NCI-H1436 treated with DMSO at 0.1 percent for 48 hours (cell line): ENCODE measurements at places on chromosomes 11 and 22.

DNA sequence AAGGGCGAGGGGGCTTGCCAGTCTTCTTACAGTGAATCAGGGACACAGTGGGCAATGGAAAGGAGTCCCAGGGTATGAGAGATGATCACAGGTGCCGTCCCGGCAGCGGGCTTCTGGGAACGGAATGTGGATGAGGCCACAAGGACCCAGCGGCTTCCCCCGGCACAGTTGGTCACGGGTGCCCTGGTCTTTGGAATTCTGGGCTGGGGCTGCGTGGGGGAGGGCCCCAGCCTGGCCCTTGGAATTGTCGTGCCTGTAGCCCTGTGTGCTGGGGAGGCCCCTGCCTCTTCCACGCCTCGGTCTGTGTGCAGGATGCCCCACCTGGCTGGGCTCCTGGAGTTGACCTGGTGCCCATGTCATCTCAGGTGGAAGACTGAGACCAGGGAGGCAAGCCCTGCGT is 76.6 kb downstream of the FBLN1 start:
- DNase-seq: no peak

DNA sequence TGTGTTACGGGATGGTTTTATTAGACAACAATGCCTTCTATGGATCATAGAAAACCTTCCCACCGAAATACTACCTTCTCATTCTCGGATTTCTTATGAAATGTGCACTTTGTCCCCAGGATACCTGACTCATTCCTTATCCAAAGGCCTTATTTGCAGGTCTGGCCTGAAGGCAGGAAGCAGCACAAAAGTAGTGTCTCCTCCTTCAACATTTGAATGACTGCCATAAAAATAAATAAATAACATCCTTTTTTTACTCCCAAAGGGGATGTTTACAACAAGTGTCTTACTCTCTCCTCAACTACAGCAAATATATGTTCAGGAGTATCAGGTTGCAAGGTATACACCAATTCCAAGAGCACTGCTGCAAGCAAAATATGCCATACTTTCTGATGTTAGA is 41.6 kb upstream of the PAK1 start:
- no peak for DNase-seq

DNA sequence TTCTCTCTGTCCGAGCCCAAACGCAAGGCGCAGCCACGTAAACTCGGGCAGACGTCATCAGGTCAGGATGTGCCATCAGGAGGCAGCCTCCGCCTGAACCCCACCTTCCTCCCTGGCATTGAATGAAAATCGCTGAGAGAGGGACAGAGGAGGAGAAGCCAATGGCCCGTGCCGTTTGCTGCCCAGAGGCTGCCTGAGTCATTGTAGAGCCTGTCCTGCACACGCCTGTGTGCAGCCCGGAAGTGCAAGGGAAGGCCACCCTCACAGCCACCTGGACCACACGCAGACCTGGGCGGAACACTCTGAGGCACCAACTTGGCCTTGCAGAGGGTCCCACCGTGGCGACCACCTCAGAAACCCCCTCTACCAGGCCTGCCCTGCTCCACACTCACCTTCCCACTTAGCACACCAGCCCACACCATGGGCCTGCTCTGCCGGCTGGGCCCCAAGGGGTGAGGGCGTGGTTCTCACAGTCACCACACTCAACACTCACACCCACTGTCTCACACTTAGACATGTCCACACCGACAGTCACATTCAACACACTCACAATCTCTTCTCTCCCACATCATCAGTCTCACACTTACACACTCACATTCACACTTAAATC is 9.1 kb downstream of the CHID1 start:
- no peak for DNase-seq

DNA sequence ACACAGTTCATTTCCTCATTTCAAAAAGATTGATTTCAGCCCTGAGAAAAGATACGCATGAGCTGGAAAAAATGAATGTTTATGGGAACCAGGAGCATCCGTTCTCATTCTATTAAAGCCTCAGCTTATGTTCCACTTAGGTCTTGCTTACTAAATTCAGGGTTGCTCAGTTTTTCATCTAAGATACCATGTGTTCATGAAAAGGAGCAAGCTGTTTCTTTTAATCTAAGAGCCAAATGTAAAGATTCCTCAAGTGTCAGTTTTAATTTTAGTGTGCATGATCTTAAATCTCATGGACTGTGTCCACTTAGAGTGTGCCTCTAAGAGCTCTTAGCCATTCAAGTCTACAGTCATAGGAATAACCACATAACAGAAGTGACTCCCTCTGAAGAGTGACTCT is 141.5 kb upstream of the ARHGAP42 start:
- DNase-seq: no peak

DNA sequence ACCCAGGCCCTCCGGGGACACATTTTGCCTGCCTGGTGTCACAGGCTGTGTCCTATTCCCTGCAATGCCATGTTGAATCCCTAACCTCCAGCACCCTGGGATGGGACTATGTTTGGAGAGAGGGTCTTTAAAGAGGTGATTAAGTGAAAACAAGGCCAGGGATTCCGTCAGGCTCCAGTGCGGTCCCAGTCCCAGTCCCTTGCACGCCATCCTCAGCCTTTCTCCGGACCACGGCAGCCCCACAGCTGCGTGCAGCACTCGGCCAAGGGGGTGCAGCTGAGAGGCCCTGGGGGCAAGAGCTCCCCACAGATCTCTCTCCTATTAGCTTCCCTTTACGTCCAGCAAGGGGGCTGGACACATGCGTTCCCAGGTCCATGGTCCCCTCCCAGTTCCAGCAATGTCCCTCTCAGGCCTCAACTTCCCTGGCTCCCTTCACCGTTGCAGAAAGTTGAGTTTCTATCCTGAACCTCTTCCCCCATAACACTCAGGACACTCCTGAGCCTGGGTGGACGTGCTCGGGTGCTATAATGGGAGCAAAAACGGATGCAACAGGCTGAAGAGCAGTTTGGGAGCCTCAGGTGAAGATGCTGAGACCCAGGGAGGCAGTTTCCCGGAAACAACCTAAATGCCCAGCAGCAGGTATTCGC is 1422.7 kb downstream of the BRD1 start:
- no peak for DNase-seq

- no peak for DNase-seq
These were observed 402.4 kb upstream of the DDI1 start for GRCh38 chr11:103633819-103634590.

- DNase-seq: no peak
These were observed 48.7 kb downstream of the LDLRAD3 start for GRCh38 chr11:35992548-35992947.

DNA sequence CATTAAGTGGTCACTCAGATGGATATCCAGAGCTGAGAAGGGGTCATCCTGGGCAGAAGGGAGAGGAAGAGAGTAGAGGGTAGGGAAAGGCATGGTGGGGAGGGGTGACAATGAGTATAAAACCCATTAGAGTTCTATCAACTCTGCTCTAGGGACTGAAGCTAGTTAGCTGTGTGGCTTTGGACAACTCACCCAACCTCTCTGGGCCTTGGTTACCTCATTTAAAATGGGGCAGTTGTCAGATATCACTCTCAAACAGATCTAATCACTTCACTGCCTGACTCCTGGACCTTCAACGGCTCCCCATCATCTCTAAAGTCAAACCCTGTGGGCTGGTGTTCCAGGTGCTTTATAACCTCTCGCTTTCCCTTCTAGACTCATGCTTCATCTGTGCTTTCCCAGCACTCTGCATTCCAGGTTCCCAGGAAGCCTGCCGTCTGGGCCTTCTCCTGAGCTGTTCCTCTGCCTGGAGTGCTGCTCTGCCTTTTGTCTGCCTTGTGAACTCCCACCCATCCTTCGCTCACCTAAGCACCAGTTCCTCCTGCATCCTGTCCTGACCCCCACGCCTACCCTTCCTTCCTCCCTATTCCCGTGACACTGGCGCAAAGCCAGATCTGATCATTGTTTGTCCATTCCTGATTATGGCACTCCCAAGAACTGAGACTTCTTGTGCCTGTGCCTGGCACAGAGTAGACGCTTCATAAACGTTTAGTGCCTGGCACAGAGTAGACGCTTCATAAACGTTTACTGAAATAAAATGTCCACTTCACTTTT is 22.3 kb upstream of the KCNJ11 start:
- no peak for DNase-seq

DNA sequence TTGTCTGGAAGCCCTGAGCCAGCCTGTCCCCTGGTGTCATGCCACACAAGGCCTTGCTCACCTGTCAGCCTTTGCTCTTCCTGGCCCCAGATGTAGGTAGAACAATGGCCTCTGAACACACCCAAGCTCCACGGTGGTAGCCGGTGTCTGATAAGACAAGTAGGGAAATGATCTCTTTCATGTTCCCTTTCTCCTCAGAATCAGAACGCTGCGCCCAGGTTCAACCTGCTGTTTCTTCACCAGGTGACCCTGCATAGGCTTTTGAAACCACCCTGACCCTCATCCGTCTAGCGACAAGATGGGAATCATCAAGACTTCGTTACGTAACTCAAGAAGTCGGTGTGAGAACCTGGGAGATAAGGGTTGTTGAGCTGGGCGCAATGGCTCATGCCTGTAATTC is 28.7 kb upstream of the YWHAH start:
- DNase-seq: no peak

- DNase-seq: no peak
These were observed 22.6 kb downstream of the C11orf71 start for GRCh38 chr11:114377612-114378267.

- no peak for DNase-seq
These were observed 40.7 kb upstream of the COMT start for GRCh38 chr22:19900707-19901436.

GRCh38 chr22:19865141-19865829 is 10.6 kb upstream of the GNB1L start:
- no peak for DNase-seq

DNA sequence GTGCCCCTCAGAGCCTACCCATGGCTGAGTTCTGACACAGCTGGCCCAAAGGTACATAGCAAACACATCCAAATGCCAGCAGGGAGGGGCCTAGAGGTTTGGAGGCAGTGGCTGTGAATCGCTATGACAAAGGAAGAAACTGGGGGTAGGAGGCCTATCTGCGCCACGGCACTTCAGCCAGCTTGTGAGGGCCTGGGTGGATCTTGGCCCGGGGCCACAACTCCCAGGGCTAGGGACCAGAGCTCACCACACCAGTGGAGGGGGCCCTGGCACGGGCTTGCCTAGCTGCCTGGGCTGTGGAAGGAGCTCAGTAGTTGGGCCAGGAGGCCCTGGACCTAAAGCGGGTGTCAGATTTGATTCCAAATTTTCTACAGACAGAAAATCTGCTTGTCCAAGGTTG is 9.4 kb upstream of the NAP1L4 start:
- DNase-seq: no peak

DNA sequence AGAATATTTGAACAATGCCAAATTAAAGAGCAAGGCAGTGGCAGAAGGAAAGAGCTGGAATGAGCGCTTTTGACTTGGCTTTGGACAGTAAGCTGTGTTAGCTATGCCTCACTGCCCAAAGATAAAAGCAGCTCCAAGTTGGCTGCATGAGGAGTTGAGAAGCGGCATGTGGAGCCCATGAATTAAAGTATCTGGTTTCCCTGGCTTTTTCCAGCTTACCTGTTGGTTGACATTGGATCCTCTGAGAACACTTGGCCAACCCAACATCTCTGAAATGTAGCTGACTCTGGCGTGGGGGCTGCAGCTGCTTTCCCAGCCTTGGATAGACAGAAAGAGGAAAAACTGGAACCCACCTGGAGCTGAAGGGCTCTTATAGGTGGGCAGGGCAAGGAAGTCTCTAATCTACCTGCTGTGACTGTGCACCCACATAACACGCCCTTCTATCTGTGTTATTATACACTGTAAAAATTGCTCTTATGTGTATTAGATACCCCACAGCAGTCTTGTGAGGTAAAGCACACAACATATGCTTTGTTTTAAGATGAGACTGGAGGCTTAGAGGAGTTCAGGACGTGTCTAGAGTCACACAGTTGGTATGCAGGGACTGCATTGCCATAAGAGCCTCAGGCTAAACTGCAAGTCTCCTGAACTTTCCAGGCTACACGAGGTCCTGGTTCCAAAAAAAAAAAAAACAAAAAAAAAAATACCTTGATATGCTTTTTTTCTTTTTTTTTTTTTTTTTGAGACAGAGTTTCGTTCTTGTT is 5.8 kb downstream of the UBASH3B start:
- no peak for DNase-seq

DNA sequence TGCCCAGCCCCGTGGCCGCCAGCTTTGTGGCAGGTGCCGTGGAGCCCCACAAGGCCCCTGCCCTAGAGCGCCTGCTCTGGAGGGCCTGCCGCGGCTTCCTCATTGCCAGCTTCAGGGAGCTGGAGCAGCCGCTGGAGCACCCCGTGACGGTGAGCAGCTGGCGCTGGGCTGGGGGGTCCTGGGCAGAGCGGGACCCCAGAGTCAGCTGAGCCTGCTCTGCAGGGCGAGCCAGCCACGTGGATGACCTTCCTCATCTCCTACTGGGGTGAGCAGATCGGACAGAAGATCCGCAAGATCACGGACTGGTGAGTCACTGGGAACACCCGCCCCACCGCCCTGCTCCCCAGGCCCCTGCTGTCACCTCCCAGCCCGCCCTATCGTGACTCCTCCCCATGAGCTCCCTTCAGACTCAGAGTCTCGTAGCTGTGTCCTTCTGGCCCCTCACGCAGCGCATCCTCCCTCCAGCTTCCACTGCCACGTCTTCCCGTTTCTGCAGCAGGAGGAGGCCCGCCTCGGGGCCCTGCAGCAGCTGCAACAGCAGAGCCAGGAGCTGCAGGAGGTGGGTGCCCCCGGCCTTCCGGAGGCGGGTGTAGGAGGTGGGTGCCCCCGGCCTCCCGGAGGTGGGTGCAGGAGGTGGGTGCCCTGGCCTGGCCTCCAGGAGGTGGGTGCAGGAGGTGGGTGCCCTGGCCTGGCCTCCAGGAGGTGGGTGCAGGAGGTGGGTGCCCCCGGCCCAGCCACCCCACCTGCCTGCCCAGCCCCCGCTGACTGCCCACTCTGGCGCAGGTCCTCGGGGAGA is 4.7 kb downstream of the TCIRG1 start:
- no peak for DNase-seq

GRCh38 chr11:57288771-57289579 is 35.8 kb downstream of the TNKS1BP1 start:
- DNase-seq: no peak

- no peak for DNase-seq
These were observed 30.4 kb downstream of the RTN4R start for GRCh38 chr22:20237480-20238440.

DNA sequence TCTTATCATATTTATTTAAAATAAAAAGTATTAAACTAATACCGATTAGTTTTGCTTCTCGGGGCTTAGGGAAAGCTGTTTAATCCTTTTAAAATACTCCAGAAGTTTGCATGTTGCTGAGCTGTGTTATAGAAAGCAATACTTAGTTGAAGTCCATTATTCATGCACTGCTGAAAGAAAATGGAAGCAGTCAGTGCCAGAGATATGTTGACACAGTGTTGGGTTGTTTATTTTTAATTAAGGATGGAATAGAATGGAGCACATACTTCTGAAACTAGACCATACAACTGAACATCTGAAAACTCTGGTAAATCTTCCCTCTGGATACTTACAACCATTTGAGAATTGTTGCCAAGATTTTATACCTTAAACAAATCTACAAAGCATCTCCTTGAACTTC is 282.7 kb upstream of the CCDC179 start:
- DNase-seq: no peak

DNA sequence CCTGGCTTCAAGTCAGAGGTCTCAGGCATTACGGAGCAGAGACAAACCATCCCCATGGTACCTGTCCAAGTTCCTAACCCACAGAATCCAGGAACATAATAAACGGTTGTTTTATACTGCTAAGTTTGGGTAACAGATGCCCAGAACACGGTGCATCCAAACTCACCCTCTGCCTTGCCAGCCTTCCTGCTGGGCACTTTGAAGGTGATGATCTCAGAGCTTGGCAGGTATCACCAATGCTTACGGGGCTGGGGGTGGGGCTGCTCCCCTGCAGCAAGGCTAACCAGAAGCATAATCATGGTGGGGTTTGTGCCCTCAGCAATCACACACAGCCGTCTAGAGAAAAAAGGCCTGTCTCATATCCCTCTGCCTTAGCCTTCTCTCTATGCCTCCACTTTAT is 27.1 kb downstream of the DKK3 start:
- DNase-seq: no peak

GRCh38 chr22:19377565-19378343 is 53.8 kb downstream of the HIRA start:
- DNase-seq: no peak
